ENCODE measurements at places on chromosomes 5 and 9.

GRCh38 chr5:25006734-25007133 lies 362.0 kb upstream of the CDH10 start:
- DNase-seq, result no peak

DNA sequence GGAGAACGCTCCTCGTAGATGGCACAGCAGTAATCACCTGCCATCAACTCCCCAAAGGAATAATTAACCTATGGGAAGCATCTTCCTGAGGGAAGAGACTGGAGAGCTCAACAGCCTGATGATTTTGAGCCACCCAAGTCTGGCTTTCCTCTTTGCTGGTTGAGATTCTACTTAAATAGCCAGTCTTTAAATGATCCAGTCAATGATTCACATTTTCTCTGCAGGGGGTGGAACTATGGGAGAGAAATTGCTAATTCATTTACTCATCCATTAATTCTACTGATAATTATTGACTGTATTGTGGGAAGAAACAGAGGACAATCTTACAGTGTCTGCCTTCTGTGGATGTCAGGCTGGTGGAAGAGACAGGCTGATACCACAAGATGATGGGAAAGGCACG lies 355.0 kb upstream of the PANK3 start:
- DNase-seq, result no peak

DNA sequence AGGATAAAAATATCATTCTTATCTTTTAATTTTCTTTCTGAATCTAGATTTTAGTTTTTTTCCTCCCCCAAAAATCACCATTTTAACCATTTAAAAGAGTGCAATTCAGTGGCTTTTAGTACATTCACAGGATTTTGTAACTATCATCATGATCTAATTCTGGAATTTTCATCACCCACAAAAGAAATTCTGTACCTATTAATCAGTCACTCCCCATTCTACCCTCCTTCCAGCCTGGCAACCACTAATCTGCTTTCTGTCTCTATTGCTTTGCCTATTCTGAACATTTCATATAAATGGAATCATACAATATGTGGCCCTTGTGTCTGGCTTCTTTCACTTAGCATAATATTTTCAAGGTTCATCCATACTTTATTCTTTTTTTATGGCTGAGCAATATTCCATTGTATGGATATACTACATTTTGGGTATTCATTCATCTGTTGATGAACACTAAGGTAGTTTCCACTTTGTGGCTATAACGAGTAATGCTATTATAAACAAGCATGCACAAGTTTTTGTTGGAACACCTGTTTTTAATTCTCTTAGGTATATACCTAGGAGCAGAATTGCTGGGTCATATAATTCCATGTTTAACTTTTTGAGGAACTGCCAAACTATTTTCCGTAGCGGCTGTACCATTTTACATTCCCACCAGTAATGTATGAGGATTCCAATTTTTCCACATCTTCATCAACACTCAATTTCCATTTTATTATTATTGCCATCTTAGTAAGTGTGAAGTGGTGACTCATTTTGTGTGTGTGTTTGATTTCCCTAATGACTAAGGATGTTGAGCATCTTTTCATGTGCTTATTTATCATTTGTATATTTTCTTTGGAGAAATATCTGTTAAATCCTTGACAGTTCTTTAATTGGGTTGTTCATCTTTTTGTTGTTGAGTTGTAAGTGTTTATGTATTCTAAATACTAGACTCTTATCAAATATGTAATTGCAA lies 340.3 kb downstream of the CWC27 start:
- no peak for DNase-seq

DNA sequence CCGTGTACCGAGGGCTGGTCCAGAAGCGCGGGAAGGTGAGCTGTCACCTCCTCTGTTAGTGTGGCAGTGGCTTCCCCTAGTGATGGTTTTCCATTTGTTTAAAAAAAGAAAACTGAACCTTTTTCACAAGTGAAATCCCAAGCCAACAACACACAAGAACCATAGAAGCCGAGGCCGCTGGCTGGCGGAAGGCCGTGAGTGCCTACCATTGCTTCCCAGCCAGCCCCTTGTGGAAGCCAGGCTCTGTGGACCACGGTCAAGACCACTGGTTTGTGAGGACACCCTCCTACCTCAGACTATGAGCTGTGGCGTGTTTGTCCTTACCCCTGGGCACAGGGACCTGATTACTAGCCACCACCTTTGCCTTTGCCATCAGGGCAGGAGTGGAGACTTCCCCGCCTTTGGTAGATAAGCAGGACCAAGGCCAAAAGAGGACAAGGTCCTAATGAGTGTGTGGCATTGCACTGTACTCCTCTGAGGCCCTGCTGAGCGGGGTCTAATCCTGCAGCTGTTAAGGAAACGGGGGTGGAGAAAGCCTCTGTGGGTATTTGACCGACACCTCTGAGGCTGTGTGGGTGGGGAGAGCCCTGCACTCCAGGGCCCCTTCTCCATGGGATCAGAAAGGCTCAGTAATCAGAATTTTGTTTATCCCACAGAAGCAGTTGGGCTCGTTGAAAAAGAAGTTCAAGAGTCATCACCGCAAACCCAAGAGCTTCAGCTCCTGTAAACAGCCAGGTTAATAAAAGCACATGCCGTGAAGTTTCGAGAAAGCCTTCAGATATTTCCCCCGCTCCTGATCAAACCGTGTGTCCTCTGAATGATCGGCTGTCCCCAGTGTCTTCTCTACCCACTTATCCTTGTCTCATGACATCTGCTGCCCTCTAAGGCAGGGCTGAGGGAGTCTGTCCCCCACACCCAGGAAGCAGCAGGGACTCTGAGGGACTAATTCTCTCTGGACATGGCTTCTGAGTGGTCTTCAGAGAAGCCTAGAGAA lies 4.3 kb downstream of the SURF2 start:
- no peak for DNase-seq

- no peak for DNase-seq
These were observed 5.5 kb downstream of the TTC16 start for GRCh38 chr9:127721391-127721821.

- peak; percentile 46 for DNase-seq
These were observed 27.0 kb downstream of the CNOT8 start for GRCh38 chr5:154885439-154885838.

- peak; percentile 62 for DNase-seq
These were observed 663 bp upstream of the SMIM27 start for GRCh38 chr9:32551276-32552051.

- DNase-seq, result no peak
These were observed 24.2 kb downstream of the TCF7 start for GRCh38 chr5:134138416-134139376.

GRCh38 chr5:140215276-140215675 lies 40.3 kb downstream of the CYSTM1 start:
- no peak for DNase-seq

- no peak for DNase-seq
These were observed 365.1 kb upstream of the TRPC7 start for GRCh38 chr5:136730426-136730825.

- no peak for DNase-seq
These were observed 39.4 kb upstream of the SMIM32 start for GRCh38 chr5:136232316-136232715.

DNA sequence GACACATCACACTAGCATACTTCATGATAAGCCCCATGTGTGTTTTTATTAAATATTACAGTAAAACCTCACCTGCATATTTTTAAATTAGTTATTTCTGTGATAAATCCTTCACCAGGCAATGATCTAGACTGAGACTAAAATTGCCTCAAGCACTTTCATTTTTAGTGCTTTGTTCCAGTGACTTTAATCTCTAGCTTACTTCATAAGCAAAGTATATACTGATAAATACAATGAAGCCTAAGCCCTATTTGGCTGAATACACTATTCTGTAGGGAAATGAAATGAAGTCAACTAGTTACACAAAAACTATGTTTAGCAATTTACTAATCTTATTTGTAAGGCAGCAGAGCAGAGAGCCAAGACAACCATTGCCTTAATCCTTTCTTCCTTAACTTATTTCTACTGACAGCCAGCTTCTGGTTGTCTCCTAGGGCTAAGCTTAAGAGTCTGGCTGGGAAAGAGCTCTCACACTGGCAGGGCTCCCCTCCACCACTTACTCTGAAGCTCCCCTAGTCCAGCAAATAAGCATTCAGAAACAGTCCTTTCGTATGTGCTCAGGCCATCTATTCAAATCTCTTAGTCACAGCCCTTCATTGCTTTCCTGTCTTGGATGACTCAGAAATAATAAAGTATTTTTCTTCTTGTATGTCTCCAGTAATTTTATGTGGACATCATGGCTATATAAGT lies 31.4 kb upstream of the MTAP start:
- DNase-seq, result peak; percentile 7

GRCh38 chr5:39955156-39955555 lies 530.4 kb upstream of the DAB2 start:
- no peak for DNase-seq

GRCh38 chr5:125326150-125326510 lies 579.7 kb upstream of the ZNF608 start:
- DNase-seq, result no peak

GRCh38 chr5:157116483-157116954 lies 7.7 kb upstream of the HAVCR2 start:
- no peak for DNase-seq

DNA sequence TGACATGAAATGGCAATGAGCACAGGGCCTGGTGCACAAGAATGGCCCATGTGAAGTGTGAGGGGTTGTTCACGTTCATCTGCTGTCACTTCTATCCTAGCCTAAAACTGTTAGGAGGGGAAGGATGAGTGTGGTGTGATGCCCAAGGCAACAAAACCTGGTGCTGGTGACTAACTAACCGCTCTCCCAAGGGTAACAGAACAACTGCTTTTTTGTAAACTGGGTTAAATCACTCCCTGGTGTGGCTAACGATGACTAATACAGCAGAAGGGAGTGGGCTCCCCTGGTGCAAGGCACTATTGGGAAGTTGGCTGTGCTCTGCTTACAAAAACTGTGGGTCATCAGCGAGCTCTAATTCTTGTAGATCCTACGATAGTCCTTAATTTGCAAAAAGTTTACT lies 103.2 kb upstream of the VCAN start:
- peak; percentile 95 for DNase-seq

- no peak for DNase-seq
These were observed 13.1 kb downstream of the LPCAT1 start for GRCh38 chr5:1510631-1511030.

- DNase-seq, result no peak
These were observed 28.0 kb upstream of the ERAP1 start for GRCh38 chr5:96835791-96836191.

DNA sequence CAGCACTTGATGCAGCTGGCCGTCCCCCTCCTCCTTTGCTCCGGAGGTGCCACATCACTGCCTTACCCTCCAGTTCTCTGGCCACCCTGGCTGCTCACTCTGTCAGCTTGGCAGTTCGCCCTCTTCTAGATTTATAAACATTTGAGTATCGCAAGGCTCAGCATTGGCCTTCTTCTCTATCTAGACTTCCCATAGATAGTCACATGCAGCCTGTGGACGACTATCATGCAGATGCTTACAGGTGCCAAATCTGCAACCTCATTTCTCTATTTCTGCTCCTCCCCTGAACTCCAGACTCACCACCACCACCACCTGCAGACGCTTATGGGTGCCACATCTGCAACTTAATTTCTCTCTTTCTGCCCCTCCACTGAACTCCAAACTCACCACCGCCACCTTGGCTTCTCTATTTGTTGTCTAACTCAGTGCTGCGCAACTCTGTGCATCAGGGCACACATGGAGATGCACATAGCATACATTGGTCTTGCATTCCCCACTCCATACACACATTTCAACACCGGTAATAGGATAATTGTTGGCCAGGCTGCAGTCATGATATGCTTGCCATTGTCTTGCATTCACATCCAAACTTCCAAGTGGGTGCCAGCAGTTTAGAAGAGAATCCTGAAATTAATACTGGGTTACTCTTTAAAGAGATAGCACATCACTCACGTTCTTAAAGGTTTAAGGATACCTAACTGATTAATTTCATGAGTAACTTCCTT lies 1.9 kb upstream of the DAP start:
- DNase-seq, result no peak

GRCh38 chr5:110865400-110866094 lies 126.7 kb downstream of the SLC25A46 start:
- DNase-seq, result no peak

- no peak for DNase-seq
These were observed 1.6 kb downstream of the ADAMTSL2 start for GRCh38 chr9:133536080-133536479.

DNA sequence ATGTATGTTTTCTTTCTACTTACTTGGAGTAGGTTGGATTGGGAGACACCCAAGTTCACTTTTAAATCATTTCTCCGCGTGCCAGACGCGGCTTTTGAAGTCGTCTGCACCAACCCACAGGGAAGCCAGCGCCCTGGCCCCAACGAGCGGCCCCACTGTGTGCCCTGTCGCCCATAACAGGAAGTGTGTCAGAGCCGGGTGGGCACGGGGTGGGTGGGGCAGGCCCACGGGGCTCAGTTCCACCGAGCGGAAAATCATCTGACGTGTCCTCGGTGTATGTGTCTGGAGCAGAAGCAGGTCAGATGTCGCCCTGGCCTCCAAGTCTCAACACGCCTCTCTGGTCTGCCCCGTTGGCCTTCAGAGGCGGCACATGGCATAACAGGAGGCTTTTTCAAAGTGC lies 22.7 kb upstream of the SMIM23 start:
- DNase-seq, result no peak

DNA sequence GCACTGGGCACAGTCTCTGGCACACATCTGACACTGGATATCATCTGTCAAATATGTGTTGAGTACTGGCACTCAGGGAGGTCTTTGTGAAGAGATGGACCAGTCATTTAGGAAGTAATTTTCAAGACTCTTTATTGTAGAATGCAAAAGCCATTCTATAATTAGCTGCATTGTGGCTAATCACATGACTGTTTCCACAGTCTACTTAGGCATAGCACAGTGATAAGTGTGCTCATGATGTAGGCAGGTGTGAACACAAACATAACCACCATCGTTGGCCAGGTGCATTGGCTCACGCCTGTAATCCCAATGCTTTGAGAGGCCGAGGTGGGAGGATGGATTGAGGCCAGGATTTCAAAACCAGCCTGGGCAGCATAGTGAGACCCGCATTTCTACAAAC lies 62.2 kb downstream of the CFAP77 start:
- DNase-seq, result no peak

- no peak for DNase-seq
These were observed 31.8 kb upstream of the C7 start for GRCh38 chr5:40877371-40877988.

GRCh38 chr5:37807621-37808301 lies 32.1 kb downstream of the GDNF start:
- DNase-seq, result no peak

- no peak for DNase-seq
These were observed 354.5 kb upstream of the CDH6 start for GRCh38 chr5:30838936-30839496.

DNA sequence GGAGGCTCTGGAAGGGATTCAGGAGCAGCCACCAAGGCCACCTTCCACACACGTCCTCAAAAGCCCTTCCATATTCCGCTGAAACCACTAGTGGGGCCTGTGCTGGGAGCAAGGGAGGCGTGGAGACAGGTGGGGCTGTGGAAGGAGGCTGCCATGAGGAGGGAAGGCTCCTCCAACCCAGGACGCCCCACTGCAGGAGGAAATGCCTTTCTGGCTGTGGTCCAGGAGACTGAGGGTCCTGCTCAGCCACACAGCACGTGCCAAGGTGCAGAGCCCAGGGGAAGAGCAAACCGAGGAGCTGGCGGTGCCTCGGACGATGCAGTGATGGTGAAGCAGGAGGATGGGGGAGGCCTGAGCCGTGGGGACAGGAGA lies 49.5 kb downstream of the ADAMTS2 start:
- no peak for DNase-seq

GRCh38 chr9:89359751-89360261 lies 41.5 kb downstream of the SECISBP2 start:
- no peak for DNase-seq

All from inflammatory macrophage treated with lipopolysaccharide for 4 hours (primary cell).